Posterior vena cava (tissue), 2 donors: ENCODE measurements at places on chromosomes 5 and 9. TPM values are rescaled to one million over a fixed set of nuclear protein-coding genes. Genes with fewer than 3 reads are reported as not detected.
A peak's percentile ranks its signal among the peaks of the same experiment; 100 is the strongest.

DNA sequence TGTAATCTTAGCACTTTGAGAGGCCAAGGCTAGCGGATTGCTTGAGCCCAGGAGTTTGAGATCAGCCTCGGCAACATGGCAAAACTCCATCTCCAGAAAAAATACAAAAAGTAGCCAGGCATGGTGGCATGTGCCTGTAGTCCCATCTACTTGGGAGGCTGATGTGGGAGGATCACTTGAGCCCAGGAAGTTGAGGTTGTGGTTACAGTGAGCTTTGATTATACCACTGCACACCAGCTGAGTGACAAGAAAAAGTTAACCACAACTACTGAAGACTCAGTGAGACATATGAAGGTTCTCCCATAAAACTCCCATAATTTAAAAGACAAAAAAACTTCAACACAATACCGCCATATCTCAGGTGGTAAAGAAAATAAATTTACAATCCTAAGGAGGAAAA is 98.0 kb downstream of the NR6A1 start:
- DNase-seq, result no peak

DNA sequence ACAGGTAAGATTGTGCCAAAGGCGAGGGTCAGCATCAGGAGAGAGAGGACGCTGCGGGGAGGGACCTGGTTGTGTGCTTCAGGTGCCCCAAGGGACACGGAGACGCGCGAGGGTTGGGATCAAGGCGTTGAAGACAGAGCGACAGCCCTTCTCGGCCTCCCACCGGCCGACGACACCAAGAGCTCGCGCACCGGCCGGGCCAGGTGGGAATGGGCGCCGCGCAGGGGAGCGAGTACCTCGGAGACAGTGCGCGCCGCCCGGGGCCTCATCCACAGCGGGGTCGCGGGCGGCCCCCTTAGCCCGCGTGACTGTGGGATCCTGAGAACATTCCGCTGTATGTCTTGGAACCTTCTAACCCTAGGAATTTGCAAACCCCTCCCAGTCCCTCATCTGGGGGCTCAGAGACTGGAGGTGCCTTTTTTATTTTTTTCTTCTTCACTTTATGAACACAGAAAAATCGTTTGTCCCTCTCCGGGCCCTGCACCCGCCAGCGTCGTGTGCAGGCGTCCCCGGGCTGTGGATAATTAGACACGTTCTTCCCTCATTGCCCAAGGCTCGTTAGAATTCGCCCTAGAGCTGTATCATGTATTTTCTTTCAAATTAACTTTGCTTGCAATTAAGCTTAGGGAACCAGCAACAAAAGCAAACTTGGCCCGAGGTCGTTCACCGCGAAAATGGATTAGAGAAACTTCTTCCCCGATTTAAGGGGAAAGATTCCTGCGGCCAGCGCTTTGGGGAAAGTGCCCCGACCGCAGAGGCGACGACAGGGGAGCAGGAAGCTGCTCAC is 4.8 kb downstream of the FOXE1 start:
- no peak for DNase-seq

DNA sequence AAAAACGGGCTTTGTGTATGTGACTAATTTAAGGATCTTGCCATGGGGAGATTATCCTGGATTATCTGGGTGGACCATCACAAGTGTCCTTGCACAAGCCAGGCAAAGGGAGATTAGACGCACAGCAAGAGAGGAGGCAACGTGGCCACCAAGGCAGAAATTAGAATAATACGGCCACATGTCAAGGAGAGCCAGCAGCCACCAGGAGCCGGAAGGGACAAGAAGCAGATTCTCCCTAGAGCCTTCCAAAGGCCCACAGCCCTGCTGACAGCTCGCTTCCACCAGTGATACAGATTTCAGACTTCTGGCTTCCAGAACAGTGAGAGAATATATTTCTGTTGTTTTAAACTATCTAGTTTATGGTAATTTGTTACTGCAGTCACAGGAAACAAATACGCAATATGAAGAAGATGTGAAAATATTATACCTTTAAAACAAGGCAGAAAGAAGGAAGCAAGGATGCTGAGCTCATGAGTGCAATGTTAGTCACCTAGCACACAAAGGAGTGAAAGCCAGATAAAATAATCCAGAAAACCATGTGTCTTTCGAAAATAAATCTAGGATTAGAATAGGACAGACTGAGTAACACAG is 28.7 kb upstream of the F2RL1 start:
- DNase-seq, result no peak

GRCh38 chr9:37972351-37972848 is 68.5 kb upstream of the SLC25A51 start:
- peak; percentile 57 for DNase-seq

DNA sequence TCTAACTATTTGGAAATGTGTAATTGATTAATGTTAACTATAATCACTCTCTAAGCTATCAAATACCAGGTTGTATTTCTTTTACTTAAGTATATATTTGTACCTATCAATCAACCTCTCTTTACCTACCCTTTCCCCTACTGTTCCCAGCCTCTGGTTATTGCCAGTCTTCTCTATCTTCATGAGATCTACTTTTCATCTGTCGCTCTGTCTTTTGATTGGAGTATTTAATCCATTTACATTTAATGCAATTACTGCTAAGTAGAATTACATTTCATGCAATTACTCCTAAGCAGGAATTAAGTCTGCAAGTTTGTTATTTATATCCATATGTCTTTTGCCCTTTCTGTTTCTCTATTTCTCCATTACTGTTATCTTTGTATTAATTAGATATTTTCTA is 148.1 kb downstream of the MAT2B start:
- DNase-seq, result no peak

- DNase-seq, result no peak
Observed at GRCh38 chr5:74916831-74917710, 50.9 kb upstream of the FAM169A start.

- no peak for DNase-seq
Observed at GRCh38 chr5:115831163-115831768, 10.1 kb downstream of the ATG12 start.

- no peak for DNase-seq
Observed at GRCh38 chr5:152933056-152933455, 528.0 kb upstream of the NMUR2 start.

- no peak for DNase-seq
Observed at GRCh38 chr9:93465855-93466254, 12.5 kb upstream of the FAM120AOS start.

GRCh38 chr9:99867536-99867935 is 38.9 kb upstream of the STX17 start:
- no peak for DNase-seq

GRCh38 chr9:137813651-137814415 is 63.7 kb upstream of the CACNA1B start:
- DNase-seq, result peak; percentile 50

- no peak for DNase-seq
Observed at GRCh38 chr5:17989567-17990563, 355.6 kb downstream of the TAF11L14 start.

- DNase-seq, result no peak
Observed at GRCh38 chr5:71727978-71728377, 8.9 kb downstream of the CARTPT start.

DNA sequence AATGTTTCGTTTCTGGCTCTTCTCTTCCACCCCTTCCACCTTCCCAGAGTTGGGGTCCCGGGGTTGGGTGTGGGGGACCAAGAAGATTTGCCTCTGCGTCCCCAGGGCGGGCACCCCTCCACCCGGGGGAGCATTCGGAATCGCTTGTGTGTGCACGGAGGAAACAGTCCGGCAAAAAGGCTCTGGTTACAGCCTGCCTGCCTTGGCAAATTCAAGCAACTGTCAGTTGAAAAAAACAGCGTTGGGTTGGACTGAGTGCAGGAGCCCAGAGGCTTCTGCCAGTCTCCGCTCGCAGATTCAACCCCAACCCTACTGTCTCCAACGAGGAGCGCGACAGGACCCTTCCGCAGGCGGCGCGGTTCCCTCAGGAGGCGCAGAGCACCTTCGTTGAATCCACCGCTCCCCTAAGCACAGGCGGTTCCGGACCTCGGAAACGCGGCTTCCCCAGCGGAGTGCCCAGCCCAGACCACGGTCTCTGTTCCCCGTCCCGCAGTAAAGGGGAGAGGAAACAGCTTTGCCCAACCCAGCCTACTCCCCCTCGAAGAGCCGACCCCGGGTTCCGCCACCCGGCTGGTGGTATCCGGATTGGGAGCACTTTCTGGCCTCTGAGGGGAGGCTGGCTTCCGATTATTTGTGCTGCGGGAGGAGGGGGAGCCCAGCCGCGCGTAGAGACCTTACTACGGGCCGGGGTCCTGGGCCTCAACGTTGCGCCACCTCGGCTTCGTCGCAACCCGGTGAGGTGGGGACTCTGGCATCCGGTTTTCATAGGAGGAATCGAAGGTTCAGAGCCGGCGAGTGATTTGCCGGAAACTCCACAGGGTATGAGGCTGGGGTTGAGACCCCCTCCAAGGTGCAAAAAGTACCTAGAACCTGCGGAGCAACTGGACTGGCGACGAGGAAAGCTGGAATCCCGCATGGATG is 9.6 kb downstream of the LHX6 start:
- DNase-seq, result peak; percentile 78

- DNase-seq, result no peak
Observed at GRCh38 chr9:16708656-16709435, 161.6 kb downstream of the BNC2 start.

GRCh38 chr9:84856181-84856632 is 186.7 kb downstream of the NTRK2 start:
- no peak for DNase-seq

GRCh38 chr9:137534256-137535119 is 15.7 kb downstream of the PNPLA7 start:
- DNase-seq, result no peak

The GLDC gene
- 0.52 TPM for total RNA-seq

The LAMC3 gene
- 0.29 TPM for total RNA-seq

The FSD1L gene
- 5.5 TPM for total RNA-seq

The IFNB1 gene
- total RNA-seq, result not detected

The TICAM2 gene
- 7.9 TPM for total RNA-seq
